ENCODE measurements at places on chromosomes 2 and 18.
A peak's percentile ranks its signal among the peaks of the same experiment; 100 is the strongest.

DNA sequence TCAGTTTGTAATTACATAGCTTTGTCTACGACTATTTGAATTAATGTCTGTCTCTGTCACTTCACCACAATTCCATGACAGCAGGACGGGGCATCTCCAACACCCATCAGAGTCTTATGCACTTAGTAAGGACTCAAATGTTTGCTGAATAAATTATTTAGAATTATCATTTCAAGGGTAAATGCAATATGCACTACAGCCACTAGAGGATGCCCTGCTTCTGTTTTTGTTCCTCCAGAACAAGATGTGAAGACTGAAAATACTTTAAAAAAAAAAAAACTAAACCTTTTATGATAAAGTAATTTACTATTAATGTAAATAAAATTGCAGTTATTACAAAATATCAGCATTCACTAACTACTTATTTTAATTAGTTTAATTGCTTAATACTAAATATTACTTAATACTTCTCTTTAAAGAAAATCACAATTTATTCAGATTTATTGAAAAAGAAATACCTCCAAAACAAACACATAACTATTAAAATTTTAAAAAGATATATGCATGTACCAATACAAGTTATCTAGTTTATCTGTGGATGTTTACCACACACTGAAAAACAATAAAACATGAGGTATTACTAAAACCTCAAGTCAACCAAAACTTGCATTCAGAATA, 3.2 kb downstream of the PIGN start:
- DNase-seq: peak; percentile 37

- DNase-seq: no peak
Observed at GRCh38 chr2:12407160-12407559, 309.6 kb upstream of the TRIB2 start.

DNA sequence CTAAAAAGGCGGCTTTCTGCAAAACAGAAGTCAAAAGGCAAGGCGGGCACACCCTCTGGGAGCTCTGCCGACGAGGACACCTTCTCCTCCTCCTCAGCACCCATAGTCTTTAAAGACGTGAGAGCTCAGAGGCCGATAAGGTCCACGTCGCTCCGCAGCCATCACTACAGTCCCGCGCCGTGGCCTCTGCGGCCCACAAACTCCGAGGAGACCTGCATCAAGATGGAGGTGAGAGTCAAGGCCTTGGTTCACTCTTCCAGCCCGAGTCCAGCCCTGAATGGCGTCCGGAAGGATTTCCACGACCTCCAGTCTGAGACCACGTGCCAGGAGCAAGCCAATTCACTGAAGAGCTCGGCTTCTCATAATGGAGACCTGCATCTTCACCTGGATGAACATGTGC, 36.1 kb downstream of the SOCS6 start:
- DNase-seq: no peak

DNA sequence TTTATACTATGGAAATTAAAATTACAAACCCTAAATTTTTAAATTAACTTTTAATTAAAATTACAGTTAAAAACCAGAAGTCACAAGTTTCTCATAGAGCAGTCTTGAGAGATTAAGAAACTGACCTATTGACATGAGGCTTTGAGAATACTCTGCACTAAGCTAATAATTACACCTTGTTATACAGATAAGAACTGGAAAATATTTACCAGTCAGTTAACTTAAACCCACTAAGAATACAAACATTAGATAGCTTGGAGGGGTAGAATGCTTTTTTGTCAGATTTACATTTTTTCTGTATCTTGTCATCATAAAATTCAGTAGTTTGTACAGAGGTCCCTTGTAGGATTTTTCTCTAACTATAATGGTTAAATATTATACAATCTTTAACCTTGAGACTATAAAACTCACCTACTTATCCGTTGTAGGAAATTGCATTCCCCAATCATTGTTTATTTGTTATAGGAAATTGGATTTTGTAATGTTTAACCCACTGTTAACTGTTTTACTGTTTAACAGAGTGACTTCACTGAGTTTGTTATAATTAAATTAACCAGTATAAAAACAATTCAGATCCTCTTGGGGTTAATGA, 219.7 kb upstream of the PKDCC start:
- DNase-seq: no peak

DNA sequence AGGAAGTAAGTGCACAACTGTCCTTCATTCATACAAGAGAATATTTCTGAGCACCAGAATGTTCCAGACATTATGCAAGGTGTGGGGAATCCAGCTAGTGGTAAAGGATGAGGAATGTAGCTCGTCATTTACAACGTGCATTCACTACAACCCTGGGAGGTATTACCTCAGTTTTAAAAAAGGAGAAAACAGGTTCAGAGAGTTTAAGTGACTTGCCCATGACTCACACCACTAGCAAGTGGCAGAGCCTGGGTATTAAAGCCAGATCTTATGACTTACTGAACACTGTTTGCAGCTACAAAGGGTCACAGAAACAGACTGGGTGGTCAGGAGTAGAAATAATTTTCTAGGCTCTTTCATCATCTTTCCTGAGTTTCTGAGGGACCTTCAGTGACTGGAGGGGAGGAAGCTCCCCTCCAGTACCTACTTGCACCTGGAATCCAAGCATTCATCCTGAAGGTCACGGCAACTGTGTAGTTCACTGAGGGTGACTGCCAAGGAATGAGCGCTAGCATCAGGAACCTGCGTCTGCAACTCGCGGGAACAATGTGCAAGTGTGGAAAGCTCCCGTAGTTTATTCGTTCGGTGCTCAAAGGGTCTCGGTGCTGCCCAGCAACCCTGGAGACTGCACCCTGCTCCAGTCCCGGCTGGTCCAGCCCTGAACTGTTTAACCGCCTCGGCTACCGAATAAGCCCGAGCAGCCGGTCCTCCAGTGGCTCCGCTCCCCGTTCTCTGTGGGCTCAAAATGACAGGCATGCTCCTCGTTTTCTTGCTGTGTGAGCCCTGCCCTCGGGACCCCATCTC, 647 bp downstream of the CCDC121 start:
- no peak for DNase-seq
